ENCODE measurements at places on chromosomes 5 and 9. TPM values are rescaled to one million over a fixed set of nuclear protein-coding genes. Genes with fewer than 3 reads are reported as not detected.

DNA sequence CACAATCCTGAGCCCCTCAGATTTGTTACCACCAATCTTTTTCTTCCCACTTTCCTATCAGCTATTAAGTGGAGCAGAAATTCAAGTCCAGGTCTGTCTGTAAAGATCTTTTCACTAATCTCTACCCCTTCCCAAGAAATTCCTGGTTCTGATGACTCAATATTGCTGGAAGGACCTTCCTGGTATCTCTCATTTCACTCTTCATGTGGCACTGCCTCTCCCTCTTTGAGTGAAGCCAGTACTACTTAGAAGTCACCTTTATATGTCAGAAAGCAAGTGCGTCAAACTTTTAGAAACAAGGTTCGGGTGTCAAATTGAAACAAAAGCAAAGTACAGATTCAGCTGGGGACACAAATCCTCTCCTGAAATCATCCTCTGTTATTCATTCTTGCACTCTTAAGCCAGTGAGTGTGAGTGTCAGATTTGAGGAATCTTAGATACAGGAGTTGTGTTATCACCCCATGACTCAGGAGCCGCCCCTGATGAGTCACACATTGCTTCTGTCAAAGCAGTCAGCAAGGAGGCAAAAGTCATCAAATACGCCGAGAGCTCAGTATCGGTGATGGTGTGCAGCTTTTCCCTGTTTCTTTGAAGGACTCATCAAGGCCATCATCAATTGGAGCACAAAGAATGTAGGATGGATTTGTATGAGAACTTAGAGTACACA is 313.0 kb downstream of the CETN3 start:
- H3K4me1 ChIP-seq, result no peaks in the 10 kb centered on the region
- H3K27me3 ChIP-seq, result no peaks in the 10 kb centered on the region
- peak; percentile 28 for DNase-seq
- H3K36me3 ChIP-seq, result no peaks in the 10 kb centered on the region
- no peak overlapping the region for H3K27ac ChIP-seq
- H3K4me3 ChIP-seq, result no peak overlapping the region

DNA sequence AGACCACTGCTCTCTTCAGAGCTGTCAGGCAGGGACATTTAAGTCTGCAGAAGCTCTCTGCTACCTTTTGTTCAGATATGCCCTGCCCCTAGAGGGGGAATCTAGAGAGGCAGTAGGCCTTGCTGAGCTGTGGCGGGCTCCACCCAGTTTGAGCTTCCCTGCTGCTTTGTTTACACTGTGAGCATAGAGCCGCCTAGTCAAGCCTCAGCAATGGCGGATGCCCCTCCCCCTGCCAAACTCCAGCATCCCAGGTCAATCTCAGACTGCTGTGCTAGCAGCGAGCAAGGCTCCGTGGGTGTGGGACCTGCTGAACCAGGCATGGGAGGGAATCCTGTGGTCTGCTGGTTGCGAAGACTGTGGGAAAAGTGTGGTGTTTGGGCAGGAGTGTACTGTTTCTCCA is 59.9 kb downstream of the CAVIN4 start:
- H3K4me1 ChIP-seq, result no peaks in the 10 kb centered on the region
- no peak for DNase-seq
- no peaks in the 10 kb centered on the region for H3K36me3 ChIP-seq
- H3K27me3 ChIP-seq, result peaks cover 11% of the 10 kb centered on the region

Gene PITX1
- total RNA-seq, result 0.18 TPM

Gene PCDHB9
- not detected for total RNA-seq

- no peak for DNase-seq
- H3K27me3 ChIP-seq, result peaks cover 63% of the 10 kb centered on the region
- no peak overlapping the region for H3K27ac ChIP-seq
- no peak overlapping the region for H3K4me3 ChIP-seq
- no peaks in the 10 kb centered on the region for H3K36me3 ChIP-seq
These were observed 58.7 kb downstream of the DPYSL3 start for GRCh38 chr5:147451193-147451592.
